ENCODE measurements at places on chromosomes 1 and 21. TPM values are rescaled to one million over a fixed set of nuclear protein-coding genes. Genes with fewer than 3 reads are reported as not detected.

DNA sequence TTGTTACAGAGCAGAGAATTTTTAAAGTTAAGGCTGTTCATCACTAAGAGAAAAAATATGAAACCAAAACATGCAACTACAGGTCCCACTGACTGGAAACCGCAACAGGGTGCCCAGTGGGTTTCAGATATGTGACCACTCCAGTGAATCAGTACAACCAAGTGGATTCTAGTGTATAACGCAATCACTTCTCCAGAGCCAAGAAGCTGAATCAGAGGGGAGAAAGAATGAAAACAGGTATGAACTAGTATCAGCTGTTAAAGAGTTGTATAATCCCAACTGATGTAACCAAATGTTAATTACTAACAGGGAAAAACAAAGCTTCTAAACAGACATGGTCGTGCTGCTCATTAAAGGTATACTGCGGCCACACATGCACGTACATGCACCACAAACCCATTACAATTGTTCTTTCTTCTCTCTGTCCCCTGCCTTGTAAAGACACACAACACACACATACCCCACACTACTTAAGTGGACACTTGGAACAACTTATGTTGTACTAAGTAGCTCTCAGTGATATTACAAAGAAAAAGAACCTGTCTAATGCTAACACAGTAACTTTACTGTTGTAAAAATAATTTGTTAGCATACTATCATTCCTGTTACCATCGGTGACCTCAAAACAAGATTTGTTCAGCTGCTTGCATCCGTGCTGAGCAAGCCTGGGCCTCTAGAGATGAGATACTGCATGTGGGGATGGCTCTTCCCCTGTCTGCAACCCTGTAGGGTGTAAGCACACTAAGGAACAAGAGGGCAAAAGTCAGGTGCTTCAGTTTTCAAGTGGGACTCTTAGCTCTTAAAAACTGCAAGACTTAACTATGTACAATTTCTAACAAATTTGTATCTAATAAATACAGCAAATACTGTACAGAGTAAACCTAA lies 74.2 kb downstream of the PTPN14 start:
- no peak for DNase-seq

Gene MFSD2A
- total RNA-seq = 0.13 TPM

DNA sequence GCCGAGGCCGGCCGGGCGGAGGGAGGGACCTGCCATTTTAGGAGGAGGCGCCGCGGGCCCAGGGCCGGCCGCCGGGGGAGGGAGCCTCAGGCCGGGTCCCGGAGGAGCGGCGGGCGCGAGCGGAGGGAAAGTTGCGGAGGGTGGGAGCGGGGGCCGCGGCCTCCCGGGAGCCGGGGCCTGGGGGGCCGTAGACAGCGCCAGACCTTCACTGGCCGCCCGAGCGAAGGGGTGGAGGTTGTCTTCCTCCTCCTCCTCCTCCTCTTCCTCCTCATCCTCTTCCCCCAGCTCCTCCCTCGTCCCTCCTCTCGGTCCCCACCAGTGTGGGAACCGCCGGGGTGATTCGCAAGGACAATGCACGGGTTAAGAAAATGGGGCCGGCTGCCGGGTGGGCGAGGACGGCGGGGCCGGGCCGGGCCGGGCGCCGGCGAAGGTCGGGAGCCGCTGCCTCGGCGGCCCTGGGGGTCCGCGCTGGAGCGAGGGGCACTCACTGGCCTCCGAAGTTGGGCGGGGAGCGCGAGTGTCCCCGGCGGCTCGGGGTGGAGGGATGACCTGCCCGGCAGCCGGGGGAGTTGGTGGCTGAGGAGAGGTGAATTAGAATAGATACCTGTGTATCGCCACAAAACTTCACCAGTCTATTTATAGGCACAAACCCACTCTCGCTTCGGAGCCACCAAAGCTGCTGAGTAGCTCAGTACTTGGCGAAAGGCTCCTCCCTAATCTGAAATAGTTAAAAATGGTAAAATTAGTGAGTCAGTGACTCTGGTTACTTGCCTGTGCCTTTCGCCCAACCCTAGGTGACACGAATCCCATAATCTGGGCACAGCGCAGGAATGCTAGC lies 1.3 kb downstream of the DYRK1A start:
- no peak for DNase-seq

DNA sequence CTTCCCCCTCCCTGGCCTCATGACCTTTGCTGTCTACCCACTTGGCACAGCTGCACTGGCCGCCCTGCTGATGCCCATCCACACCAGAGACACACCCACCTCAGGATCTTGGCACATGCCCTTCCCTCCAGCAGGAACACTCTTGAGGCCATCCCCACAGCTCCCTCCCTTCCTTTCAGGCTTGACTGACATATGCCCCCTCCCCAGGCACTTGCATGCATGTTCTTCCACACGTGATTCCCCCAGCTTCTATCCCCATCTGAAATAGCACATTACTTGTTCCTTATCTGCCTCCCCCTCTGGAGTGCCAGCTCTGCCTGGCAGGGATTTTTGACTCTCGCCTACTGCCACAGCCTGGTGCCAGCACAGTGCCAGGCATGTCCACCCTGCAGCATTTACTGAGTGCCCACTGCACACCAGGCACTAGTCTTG lies 98.5 kb upstream of the SLC25A33 start:
- no peak for DNase-seq

- DNase-seq = no peak
Measured at GRCh38 chr1:210989905-210990304, 144.0 kb downstream of the KCNH1 start.

DNA sequence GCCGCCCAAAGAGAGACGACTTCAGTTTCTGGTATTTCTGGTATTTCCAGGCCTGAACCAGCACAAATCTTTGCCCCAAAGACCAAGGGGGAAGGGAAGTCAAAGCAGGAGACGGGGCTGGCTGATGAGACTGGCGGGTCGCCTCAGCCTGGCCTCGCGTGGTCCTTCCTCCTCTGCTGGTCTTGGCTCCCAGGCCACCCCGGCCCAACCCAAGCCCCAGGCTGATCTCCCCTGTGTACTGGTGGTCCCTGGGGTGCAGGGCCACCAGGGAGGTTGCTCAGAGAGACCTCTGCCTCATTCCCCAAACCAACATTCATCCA lies 19.9 kb downstream of the WNT4 start:
- DNase-seq = no peak

GRCh38 chr1:160307118-160307791 lies 22.3 kb upstream of the PEX19 start:
- DNase-seq = no peak

Gene TDRD5
- total RNA-seq = 0.51 TPM

Gene TMPRSS15
- total RNA-seq = not detected

DNA sequence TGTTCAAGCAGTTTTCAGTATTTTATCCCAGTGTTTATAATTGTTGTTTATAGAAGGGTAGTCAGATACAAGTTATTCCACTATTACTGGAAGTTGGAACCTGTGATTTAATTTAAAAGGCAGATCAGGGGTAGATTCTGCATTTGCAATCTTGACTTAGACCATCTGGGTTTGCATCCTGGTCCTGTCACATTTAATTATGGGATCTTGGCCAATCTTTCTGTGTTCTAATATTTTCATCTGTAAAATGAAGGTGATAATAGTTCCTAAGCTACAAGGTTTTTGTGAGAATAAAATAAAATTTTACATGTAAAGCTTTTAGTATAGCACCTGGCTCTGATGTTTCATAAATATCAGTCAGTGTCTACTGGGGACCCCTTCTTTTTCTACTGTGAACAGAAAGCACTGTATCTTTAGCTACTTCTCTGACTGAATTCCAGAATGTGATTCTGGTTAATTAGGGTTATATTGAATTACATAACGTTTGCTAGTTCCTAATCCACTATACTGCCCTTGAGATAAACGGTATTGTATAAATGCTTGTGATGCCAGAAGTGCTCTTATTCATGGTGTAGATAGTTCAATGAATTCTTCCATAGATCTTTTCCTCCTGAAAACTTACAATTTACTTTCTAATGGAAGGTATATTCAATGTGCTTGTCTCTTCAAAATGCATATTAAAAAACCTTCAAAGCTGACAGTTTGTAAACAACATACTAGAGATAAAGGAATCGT lies 131.0 kb downstream of the KCNK1 start:
- DNase-seq = no peak

GRCh38 chr1:115198938-115199337 lies 109.6 kb upstream of the TSPAN2 start:
- DNase-seq = no peak

Gene FAM177B
- total RNA-seq = not detected

- DNase-seq = peak; percentile 55
Measured at GRCh38 chr1:29703596-29704370, 467.5 kb downstream of the PTPRU start.

- no peak for DNase-seq
Measured at GRCh38 chr1:101264697-101265096, 27.9 kb downstream of the S1PR1 start.

All from dermis microvascular lymphatic vessel endothelial cell (primary cell).